ENCODE measurements at places on chromosomes 6 and 20.

DNA sequence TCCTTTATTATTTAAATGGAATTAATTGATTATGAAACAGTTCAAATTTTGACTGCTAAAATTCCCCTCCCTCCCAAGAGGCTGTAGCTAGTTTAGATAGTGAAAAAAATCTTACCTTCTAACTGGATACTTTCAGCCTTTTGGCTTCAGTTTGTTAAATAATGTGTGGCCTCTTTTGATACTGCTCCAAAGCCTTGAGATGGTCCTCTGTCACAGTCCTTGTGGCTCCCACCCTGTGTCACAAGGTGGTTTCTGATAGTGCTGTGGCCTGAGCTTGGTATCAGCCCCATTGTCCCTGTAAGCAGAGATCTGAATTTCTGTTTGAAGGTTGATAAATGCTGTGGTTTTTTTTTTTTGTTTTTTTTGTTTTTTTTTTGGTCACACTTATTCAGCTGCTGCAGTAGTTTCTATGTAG, 20.8 kb downstream of the PANK2 start:
- no peak for DNase-seq

GRCh38 chr6:92617721-92618120, 801.6 kb downstream of the EPHA7 start:
- DNase-seq: no peak

- no peak for DNase-seq
Observed at GRCh38 chr20:1777476-1777820, 117.8 kb upstream of the SIRPA start.

- no peak for DNase-seq
Observed at GRCh38 chr6:20454204-20454824, 52.6 kb downstream of the E2F3 start.

GRCh38 chr6:5338177-5338960, 77.1 kb downstream of the FARS2 start:
- DNase-seq: no peak

DNA sequence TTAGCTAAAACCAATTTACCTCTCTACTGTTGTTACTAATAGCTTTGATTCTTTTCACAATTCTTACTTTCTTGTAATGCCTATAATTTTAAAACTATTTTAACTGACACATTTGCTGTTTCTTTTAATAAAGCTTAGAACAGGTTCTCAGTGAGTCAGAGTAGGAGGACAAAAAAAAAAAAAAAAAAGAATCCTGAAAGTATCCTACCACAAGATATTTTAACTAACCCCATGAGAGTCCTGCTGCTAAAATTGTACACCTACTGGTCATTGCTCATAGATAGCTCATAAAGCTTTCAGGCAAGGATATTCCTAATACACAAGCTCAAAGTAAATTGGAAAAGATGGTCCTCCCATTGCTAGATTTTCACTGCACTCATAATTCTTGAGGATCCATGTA, 301.0 kb downstream of the CENPW start:
- no peak for DNase-seq

- no peak for DNase-seq
Observed at GRCh38 chr6:143405373-143406154, 44.9 kb downstream of the ADAT2 start.

GRCh38 chr6:118403036-118403435, 145.1 kb upstream of the PLN start:
- DNase-seq: no peak

- no peak for DNase-seq
Observed at GRCh38 chr6:79557673-79558467, 20.6 kb upstream of the LCA5 start.
